ENCODE measurements at places on chromosomes 7 and 10.

DNA sequence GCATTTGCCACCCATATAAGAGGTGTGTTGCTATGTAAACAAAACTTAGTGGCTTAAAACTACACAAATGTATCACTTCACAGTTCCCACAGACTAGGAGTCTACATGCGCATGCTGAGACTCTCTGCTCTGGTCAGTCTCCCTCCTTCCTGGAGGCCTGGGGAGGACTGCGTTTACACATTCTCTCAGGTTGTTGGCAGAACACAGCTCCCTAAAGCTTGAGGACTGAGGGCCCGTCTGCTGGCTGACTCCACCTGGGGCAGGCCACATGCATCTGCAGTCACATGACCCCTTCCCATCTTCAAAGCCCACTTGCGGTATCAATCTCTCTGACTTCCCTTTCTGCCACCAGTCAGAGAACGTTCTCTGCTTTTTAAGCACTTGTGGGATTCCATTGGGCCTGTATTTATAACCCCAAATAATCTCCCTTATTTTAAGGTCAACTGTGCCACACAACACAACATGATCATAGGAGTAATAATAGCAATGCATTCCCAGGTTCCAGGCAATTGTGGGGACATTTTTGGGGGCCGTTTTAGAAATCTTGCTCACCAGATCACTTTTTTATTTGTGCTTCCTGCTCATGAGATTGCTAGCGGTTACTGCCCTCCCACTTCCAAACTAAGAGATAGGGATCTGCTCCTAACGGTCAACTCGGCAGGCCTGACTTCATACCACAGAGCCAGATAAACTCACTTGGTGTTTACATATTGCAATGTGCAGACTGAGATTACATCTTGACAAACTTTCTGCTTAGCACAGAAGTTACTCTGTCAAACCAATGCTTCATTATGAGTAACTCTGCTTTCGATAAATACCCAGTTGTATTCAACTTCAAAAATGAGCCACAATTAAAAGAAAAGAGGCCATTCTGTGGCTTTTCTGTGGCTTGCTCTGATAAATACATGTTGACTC is 96.3 kb downstream of the ALOX5 start:
- peak; percentile 85 for DNase-seq

- no peak for DNase-seq
Observed at GRCh38 chr10:130358981-130359650, 222.9 kb downstream of the GLRX3 start.

DNA sequence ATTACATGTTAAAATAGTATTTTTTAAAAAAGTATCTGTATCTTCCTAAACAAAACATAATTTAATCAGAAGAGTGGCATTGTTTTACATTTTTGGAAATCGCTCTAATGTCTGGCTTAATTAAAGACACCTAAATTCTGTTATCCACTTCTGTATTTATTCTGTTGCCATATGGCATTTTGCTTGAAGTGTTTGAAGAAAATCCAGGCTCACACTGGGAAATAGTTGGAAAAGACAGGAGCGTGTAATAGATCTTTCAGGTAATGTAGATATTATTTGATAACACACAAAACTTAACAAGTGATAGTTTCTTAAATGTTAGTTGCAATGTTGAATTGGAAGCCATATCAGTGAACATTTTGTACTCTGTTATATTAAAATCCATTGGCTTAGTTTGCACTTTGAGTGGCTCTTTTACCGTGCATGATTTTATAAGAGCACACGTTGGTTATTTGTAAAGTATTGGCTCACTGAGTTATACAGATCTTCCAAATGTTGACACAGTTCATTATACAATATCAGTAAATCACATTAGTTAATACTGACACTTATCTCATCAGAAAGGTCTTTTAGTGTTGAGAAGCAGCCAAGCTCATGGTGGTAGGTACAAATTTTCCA is 128.4 kb upstream of the NPVF start:
- no peak for DNase-seq

DNA sequence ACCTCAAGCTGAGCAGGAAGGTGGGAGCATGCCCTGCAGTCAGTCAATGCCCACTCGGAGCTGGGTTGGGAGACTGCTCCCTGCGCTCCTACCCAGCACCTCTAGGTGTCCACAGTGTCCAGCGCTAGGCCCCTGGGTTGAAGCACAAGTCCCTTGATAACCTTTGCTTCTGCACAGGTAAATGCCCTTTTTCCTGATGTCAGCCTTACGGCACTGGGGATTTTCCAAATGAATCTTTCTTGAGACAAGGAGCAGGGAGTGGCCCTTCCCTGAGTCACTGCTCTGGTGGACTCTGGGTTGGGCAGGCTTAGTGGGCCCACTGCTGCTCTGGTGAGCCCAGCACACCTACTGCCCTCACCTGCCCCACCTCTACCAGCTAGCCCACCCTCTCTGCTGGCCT is 61.9 kb upstream of the OPN4 start:
- DNase-seq, result no peak

DNA sequence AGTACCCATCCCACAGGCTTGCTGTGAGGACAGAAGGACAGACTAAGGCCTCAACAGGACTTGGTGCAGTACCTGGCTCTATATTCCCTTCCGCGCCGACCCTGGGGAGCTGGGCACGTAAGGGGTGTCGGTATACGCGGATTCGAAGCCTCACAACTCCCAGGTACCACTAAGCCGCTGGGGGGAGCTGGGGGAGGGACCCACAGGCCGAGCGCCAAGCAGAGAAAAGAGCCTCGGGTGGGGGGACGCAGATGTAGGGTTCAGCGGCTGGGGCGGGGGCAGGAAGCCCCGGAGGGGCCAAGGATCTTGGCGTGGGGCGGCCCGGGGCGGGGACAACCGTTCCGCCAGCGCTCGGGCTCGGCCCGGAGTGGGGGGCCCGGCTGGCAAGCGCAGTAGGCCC is 126.4 kb upstream of the ZNF746 start:
- peak; percentile 58 for DNase-seq

All from hematopoietic multipotent progenitor cell treated with erythropoietin and hydrocortisone succinate and interleukin-3 and kit ligand, for 17 days (in vitro differentiated cells).